CD4-positive, alpha-beta T cell treated with Interleukin-15 for 4 hours (primary cell): ENCODE measurements at places on chromosomes 5 and 9.
A peak's percentile ranks its signal among the peaks of the same experiment; 100 is the strongest.

DNA sequence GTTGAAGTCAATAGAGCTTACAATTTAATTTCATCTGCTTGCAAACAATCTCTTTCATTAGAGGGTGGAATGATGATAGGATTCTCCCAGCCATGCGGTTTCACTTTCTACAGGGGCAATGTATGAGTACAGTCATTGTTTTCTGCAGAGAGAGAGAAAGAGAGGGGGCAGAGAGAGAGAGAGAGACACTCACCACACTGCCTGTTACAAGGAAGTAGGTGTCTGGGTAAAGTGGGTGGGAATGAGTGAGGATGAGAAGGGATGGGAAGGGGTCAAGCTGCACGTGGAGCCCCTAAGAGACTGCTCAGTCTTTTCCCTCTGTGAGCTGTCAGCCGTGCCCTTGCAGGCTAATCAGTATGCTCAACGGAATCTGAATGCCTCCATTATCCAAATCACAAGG, 454.3 kb downstream of the KDM4C start:
- DNase-seq = no peak

DNA sequence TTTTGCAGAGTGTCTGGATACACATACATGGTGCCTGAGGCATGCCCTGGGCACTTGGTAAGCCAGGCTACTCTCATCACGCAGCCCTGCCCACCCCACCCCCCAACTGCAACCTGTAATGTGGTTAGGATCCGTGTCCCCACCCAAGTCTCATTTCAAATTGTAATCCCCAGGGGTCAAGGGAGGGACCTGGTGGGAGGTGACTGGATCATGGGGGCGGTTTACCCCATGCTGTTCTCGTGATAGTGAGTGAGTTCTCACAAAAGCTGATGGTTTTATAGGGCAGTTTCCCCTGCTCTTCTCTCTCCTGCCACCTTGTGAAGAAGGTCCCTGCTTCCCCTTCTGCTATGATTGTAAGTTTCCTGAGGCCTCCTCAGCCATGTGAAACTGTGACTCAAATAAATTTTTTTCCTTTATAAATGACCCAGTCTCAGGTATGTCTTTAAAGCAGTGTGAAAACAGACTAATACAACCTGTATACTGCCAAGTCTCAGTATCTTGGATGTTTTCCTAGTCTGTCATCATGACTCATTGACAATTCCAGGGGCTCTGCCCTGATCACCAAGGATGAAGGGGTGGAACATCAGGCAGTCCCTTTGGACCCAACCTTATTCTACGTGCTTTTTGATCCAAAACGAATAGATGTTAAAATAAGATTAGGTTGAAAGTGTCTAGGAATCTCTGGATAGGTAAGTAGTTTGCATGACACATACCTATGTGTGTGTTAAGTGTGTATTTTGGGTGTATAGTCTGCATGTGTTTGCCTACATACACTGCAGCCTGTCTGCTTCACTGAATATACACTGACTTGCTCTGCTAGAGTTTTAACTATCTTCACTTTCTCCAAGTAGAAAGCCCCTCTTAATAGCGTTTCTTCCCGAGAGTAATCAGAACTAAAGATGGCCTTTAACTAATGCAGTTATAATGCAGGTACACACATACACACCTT, 293.8 kb downstream of the SLIT3 start:
- no peak for DNase-seq

DNA sequence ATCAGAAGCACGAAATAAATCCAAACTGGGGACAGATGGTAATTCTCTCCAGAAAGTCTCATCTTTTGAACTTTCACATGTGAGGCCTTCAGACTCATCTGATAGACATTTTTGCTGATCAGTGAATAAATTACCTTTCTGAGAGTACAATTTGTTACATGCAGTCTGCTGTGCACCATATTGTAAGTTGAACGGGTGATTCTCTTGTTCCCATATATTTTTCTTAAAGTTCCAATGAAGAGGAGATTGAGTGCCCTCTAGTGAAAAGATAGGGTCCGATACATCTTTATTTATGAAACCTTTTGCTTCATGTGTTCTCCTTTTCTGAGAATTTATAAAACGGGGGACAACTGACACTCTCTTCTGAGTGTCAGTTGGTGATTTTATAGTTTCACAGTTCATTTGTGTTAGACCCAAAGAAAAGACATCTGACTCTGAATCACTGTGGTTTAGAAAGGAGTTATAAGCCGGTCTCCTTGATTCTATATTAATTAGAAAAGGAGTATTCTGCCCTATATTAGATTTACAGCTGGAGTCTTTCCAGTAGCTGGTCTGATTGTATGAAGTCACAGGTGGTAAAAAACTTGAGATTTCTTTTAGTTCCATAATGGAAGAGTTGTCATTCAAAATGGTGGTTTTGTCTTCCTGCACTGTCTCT, 30.4 kb downstream of the GNG10 start:
- peak; percentile 5 for DNase-seq

DNA sequence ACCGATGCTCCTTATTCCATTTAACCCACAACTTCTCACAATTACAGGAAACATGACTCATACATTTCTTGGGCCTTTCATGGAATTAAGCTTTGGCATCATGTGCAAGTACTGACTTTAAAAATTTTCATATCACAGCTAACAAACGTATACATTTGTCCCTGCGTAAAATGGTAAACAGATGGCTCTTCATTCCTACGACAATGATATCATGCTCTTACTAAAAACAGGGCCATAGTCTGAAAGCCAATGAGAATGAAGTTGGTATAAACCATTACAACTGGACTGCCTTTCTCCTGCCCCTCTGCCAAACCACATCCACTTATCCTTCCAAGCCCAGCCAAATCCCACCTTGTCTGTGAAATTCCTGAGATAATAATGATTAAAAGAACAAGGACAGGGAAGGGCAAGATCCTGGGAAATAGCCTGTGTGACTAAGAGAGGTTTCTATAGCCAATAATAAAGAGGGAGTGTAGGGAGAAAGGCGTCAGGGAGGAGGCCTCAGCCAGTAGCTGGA, 44.9 kb upstream of the ZNF366 start:
- DNase-seq = no peak

GRCh38 chr9:109908459-109909390, 128.7 kb downstream of the PALM2AKAP2 start:
- no peak for DNase-seq

GRCh38 chr9:91760906-91761305, 189.1 kb downstream of the ROR2 start:
- no peak for DNase-seq

DNA sequence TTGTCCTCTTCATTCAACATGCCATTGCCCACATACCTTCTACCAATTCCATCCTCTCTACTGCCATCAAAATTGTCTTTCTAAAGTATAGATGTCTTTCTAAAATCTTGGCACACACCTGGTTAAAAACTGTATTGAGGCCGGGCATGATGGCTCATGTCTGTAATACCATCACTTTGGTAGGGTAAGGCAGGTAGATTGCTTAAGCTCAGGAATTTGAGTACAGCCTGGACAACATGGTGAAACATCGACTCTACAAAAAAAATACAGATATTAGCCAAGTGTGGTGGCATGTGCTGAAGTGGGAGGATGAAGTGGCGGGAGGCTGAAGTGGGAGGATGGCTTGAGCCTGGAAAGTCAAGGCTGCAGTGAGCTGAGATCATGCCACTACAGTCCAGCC, 412.1 kb downstream of the TMEM38B start:
- no peak for DNase-seq

DNA sequence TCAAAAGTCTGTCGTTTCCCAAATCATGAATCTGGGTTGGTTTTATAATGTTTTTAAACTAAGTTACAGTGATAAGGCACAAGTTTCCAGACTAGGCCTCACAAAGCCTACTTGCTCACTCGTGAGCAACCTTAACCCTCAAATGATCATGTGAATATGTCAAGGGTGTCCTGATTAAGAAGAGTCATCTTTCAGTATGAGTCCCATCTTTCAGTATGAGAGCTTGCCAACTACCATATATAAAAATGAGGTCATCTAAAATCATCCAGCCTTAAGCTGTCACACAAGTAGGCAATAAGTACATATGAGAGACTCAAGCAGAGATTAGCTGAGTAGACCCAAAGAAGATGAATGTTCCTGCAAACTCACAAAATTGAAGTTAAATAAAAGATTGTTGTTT, 668.4 kb upstream of the FAM174A start:
- no peak for DNase-seq

- DNase-seq = no peak
These were observed 540.2 kb upstream of the ZNF462 start for GRCh38 chr9:106322706-106323245.

- no peak for DNase-seq
These were observed 39.2 kb upstream of the SHOC1 start for GRCh38 chr9:111833941-111834340.

DNA sequence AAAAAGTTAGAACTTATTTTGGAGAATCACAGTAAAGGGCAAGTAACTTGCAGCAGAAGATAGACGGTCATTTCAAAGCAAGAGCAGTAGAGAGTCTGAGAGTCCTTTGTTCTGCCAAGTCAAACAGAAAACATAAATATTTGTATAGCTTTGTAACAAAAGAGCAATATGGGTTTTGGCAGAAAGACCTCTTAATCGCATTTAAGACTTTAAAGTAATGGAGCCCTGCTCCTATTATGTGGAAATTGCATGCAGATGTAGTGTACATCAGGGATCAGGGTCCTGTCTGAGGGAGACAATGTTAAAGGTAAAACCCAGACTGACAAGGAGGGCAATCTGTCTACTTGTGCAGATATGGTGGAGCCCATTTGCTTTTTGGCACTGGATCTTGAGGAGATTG, 87.2 kb downstream of the PGM5 start:
- no peak for DNase-seq

- no peak for DNase-seq
These were observed 40.4 kb upstream of the ECM2 start for GRCh38 chr9:92576175-92576574.

- DNase-seq = no peak
These were observed 17.2 kb downstream of the FOXD1 start for GRCh38 chr5:73431204-73431851.

- DNase-seq = no peak
These were observed 1.3 kb downstream of the CCNI2 start for GRCh38 chr5:132748522-132749000.

DNA sequence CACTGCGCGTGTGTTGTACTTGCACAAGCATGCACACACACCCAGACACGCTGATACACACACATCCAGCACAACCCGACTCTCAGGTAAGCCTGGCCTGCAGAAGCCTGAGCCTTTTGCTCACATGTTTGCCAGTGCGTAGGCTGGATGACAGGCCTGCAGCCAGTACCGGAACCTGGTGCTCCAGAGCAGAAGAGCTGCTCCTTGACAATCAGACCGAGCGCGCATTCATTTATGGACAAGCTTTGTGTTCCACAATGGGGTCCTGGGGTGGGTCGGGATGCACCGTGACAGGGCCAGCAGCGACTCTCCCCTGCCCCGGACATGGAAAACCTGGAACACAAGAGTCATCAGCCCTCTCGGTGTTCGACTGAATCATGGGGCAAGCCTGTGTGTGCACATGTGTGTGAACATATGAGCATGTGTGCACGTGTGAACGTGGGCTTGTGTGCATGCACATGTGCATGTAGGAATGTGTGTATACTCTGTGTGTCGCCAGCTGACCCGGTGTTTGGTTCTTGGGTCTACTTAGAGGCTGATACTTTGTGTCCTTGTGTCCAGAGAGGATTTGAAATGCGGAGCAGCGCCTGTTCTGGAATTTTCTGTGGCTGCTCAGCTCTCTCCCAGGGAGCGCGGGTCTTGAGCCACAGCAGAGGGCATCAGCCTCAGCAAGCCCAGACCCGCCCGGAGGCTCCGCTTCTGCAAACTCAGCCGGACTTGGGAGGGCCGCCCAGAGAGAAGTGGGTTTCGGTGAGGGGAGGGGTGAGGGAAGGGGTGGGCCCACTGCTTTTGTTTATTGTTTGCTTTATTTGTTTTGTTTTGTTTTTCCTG, 32.2 kb downstream of the IRX4 start:
- DNase-seq = no peak
